ENCODE measurements at places on chromosomes 7 and 10.

DNA sequence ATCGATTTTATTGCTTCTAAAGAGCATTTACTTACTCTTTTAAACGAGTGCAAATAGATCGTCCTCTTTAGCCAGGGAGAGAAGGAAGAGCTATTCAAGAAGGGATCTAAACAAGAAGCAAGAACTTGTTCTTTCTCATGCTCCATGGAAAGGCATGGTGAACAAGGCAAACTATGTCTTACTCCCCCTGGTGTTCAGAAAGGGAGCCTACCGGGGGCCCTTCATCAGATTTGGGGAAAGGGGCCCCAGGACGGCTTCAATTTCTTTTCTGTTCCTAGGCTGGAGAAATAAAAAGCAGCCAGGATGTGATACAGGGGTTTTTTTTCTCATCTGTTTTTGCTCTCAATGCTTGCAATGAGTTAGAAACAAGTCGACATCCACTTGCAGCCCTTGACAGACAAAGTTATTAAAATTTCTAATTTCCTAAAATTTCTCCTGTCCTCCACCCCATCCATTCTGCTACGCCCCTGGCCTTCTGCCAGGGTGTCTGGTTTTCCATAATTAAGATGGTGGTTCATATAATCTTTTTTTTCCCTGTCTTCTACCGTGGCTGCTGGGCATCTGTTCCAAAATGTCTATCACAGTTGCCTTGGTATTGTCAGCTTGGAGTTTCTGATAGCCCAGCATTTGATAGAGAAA, 214.4 kb downstream of the CREB5 start:
- DNase-seq: no peak

DNA sequence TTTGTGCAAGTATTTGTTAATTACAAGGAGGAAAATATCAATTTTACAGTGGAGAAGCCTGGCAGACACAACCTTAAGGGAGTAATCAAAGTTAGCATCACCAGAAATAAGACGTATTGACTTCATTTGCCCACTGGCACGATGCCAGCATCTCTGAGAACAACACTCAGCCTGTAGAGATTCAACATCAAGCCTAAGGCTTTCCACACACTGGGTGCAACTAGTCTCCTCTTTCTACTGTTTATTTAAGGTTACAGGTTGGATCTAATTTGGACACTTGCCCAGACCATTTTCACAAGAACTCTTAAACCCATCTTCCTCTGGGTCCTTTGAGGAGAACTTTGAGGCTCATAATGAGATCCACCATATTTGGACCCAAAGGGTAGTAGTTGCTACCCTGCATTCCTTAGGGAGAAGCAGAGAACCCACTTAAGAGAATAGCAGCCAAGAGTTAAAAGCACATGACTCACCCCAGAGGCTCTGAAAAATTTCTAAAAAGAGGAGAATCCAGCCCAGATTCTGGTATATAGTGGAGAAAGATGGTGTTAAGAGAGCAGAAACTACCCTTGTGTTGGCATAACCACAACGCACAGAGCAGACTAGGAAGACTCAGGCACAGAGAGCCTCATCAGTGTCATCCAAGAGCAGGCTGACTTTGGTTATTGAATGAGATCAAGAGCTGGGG, 97.3 kb downstream of the CCDC71L start:
- DNase-seq: no peak

- DNase-seq: peak; percentile 66
Observed at GRCh38 chr10:17001961-17002749, 127.5 kb downstream of the CUBN start.

GRCh38 chr7:30790356-30790755, 19.1 kb downstream of the MINDY4 start:
- no peak for DNase-seq

- DNase-seq: no peak
Observed at GRCh38 chr10:93554760-93555432, 11.6 kb upstream of the FFAR4 start.

- DNase-seq: peak; percentile 20
Observed at GRCh38 chr7:138449580-138449979, 10.5 kb upstream of the TRIM24 start.

DNA sequence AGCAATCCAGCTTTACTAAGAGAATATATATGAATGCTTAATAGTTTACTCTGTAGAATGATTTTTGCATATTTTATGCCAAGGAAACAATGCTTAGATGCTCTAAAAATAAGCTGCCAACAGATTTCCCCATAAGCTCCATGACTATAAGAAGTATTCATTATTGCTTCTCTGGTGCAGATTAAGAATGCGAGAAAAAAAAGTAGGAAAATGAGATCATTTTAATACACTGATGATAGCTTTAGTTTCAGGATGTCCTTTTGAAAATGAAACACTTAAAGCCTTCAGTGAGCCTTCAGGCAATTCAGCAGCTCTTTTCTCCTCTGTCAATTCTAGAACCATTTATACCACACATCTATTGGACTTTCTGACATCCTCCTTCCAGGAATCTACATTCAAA, 735.0 kb upstream of the POT1 start:
- no peak for DNase-seq

DNA sequence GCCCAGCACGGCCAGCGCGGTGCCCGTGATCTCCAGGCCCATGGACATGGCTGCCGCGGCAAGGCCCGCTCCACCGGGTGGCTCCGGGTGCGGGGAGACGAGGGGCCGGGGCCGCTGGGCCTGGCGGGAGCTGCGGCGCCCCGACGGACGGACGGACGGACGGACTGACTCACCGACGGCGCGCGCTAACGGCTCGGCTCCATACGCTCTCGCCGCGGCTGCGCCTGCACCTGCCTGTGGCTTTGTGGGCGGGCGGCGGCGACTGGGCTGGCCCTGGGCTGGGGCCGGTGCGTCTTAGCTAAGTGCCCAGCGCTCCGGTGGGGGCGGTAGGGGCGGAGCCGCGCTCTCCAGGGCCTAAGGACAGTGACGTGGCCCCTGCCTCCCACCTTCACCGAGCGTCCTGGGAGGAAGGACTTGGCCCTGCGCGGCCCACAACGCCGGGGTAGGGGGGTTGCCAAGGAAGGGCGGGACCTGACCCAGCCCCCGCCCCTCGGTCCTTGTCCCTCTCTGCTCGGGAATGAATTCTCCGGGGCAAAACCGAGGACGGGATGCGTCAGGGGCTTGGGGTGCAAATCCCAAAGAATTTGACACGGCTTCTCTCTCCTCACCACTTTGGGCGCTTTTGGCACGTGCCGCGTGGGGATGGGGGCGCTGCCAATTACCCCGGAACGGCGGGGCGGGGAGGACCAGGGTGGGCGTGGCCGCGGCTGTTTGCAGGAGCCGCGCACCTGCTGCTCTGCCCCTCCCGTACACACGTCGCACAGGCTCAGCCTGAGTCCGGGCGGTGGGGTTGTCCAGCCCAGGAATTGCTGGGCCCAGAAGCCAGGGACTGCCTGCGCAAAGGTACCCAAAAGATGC, at the start of gene CLDN3:
TSS of gene CLDN3 (minus strand) at position 269 of the 858 bp plus-strand sequence. CDS start at position 48, 221 bp downstream.
- DNase-seq: peak; percentile 28

- DNase-seq: no peak
Observed at GRCh38 chr10:5092848-5093790, 1.1 kb upstream of the AKR1C3 start.

- no peak for DNase-seq
Observed at GRCh38 chr10:112843623-112844022, 106.4 kb upstream of the TCF7L2 start.

DNA sequence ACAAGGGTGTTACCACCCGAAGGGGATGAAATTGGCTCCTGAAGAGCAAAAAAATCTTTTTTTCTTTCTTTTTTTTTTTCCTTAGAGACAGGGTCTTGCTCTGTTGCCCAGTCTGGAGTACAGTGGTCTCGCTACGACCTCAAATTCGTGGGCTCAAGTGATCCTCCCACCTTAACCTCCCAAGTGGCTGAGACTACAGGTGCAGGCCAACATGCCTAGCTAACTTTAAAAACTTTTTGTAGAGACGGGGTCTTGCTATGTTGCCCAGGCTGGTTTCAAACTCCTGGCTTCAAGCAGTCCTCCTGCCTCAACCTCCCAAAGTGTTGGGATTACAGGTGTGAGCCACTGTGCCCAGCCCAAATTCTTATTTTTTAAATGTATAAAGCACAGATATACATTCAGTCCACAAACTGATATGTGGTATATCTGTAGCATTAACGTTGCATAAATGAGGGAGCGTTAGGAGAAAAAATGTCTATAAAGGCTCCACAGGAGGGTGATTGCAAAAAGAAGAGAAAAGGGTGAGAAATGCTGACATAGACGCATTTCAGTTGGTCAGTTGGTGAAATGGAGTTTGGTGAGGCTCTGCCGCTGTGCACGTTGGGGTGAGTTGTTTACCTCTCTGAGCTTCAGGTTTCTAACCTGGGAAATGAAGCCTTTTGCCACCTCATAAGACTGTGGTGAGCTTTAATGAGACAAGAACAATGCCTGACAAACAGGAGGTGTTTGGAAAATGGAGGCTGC, 100.7 kb upstream of the PODXL start:
- DNase-seq: no peak

GRCh38 chr7:92747041-92747835, 89.1 kb downstream of the CDK6 start:
- DNase-seq: no peak

DNA sequence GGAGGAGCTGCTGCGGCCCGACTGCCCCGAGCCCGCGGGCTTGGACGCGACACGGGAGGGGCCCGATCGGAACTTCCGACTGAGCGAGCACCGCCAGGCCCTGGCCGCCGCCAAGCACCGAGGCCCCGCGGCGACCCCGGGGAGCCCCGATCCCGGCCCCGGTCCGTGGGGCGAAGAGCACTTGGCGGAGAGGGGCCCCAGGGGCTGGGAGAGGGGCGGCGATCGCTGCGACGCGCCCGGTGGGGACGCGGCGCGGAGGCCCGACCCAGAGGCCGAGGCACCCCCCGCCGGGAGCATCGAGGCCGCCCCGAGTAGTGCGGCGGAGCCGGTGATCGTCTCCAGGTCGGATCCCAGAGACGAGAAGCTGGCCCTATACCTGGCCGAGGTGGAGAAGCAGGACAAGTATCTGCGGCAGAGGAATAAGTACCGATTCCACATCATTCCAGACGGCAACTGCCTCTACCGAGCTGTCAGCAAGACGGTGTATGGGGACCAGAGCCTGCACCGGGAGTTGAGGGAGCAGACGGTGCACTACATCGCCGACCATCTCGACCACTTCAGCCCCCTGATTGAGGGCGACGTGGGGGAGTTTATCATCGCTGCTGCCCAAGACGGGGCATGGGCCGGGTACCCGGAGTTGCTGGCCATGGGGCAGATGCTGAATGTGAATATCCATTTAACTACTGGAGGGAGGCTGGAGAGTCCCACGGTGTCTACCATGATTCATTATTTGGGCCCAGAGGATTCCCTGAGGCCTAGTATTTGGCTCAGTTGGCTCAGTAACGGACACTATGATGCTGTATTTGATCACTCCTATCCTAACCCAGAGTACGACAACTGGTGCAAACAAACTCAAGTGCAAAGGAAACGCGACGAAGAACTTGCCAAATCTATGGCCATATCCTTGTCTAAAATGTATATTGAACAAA, 1.4 kb downstream of the OTUD1 start:
- peak; percentile 20 for DNase-seq

- DNase-seq: peak; percentile 38
Observed at GRCh38 chr7:29988424-29989256, 961 bp downstream of the SCRN1 start.

- DNase-seq: no peak
Observed at GRCh38 chr7:135562720-135563119, 5.0 kb downstream of the NUP205 start.

GRCh38 chr7:27423290-27423689, 180.7 kb downstream of the EVX1 start:
- DNase-seq: no peak

- DNase-seq: no peak
Observed at GRCh38 chr10:49550563-49550962, 11.6 kb upstream of the ERCC6 start.

- no peak for DNase-seq
Observed at GRCh38 chr10:133254421-133255120, 16.9 kb downstream of the VENTX start.

GRCh38 chr7:158424011-158424410, 163.6 kb downstream of the PTPRN2 start:
- no peak for DNase-seq

DNA sequence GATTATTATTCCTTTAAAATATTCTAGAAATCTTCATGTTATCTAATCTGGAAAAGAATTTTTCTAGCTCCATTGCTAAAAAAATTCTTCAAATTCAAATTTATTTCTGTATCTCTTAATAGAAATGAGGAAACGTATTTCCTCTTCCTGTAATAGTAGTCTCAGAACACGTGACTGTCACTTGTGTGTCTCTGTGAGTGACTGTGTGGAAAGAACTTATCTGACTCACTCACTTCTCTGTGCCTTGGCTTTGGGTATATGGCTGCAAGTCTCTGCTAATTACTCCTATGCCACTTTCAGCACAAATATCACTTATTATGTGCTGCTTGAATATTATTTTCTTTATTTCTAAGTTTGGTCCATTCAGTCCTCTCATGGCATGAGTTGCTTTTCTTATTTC, 132.7 kb downstream of the CNTNAP2 start:
- DNase-seq: no peak

DNA sequence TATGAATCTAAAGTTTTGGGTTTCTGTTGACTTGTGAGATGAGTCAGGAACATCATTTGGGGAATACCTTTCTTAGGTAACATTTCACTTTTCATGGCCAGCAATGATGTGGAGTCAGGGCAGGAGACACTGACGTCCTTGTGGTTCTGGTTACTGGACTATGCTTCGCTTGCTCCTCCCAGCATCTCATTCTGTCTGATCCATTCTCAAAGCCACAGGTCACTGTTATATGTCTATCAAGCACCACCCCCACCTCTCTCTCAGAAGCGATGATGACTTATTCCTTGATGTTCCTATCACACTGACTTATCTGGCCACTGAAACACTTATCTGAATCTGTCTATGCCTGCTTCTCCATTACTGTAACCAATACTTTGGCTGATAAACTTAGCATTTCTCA, 51.6 kb downstream of the TES start:
- DNase-seq: no peak

DNA sequence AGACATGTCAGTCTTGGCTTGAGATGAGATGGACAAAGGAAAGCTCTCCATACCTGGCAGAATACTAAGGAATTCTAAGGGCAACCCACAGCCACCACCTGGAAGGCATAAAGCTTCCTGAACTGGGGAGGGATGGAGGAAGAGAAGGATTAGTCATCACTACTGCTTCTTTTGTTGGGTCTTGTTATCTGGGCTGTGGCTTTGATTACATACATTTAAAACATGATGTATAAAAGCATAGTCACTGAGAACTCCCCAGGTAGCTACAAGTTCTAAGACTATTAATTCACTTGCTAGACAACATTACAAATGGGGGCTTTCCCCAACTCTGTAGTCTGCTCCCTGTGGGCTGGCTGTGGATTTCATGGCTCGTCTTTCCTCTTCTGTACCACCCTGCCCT, 58.2 kb downstream of the RBM33 start:
- DNase-seq: no peak

- no peak for DNase-seq
Observed at GRCh38 chr10:24916365-24916764, 36.0 kb downstream of the PRTFDC1 start.

GRCh38 chr7:11473220-11473619, 358.8 kb downstream of the THSD7A start:
- no peak for DNase-seq

GRCh38 chr7:124781907-124782734, 16.5 kb upstream of the GPR37 start:
- no peak for DNase-seq

- DNase-seq: no peak
Observed at GRCh38 chr7:10913457-10913856, 60.2 kb upstream of the PHF14 start.

GRCh38 chr7:124171068-124171467, 138.2 kb upstream of the TMEM229A start:
- no peak for DNase-seq

GRCh38 chr7:117362294-117362888, 39.5 kb upstream of the WNT2 start:
- DNase-seq: no peak

Measured in thymus (tissue), 14 donors.